ENCODE measurements at places on chromosomes 4 and X.

- DNase-seq, result no peak
These were observed 84.3 kb upstream of the TAPT1 start for GRCh38 chr4:16310606-16311005.

DNA sequence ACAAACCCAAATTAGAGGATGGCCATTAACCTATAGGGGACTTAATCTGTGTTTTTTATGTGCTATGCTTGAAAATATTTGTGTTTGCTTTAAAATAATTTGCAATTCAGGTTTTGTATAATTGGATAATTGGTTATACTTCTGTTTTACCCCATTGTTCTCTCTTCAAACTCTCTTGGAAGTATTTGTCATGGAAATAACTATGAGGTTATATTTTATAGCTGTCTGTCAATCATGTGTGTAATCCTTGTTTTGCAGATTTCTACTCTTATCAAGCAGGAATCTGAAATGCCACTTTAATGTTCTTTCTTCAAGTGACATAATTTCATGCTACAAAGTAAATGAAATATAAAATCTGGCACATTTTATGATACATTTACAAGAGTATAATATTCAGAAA, 15.4 kb upstream of the NDUFC1 start:
- no peak for DNase-seq

- DNase-seq, result peak; percentile 71
These were observed 880 bp downstream of the UNC5C start for GRCh38 chr4:95547715-95548471.

- DNase-seq, result no peak
These were observed 69.7 kb downstream of the KLHL8 start for GRCh38 chr4:87150498-87151261.

DNA sequence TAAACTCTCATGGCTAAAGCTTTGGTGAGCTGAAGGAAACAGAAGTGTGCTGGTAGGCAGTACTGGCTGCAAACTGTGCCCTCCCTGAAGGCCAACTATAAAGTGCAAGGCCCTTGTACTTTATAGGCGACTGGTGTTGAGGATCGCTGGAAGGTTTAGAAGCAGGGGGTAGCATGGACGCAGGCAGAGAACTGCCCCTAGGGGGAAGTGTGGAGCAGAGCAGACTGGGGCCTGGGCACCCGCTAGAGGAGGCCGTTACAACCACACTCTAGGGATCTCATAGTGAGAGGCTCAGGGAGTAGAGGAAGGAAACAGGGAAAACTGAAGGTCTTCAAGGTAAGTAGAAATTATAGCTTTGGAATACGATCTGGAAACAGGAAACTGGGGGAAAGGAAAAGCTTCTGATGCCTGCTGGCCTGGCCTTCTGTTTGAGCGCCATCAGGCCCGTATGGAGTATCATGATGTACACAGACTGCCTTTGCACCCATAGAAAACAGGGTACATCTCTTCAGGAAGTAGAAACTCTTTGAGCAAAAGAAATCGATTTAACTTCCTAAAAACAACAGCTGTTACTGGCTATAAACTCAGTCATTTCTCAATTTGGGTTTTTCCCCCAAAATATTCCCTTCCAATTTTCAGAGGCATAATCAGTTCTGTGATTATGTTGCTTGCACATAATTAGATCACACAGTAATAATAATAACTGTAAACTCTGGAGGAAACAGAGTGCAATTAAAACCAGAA, 23.9 kb upstream of the TMSB4X start:
- DNase-seq, result no peak

GRCh38 chr4:24335616-24336015, 248.7 kb downstream of the DHX15 start:
- no peak for DNase-seq

- DNase-seq, result no peak
These were observed 17.8 kb upstream of the ZNF827 start for GRCh38 chr4:145956288-145956890.

GRCh38 chr4:17763416-17763815, 18.0 kb downstream of the FAM184B start:
- no peak for DNase-seq

DNA sequence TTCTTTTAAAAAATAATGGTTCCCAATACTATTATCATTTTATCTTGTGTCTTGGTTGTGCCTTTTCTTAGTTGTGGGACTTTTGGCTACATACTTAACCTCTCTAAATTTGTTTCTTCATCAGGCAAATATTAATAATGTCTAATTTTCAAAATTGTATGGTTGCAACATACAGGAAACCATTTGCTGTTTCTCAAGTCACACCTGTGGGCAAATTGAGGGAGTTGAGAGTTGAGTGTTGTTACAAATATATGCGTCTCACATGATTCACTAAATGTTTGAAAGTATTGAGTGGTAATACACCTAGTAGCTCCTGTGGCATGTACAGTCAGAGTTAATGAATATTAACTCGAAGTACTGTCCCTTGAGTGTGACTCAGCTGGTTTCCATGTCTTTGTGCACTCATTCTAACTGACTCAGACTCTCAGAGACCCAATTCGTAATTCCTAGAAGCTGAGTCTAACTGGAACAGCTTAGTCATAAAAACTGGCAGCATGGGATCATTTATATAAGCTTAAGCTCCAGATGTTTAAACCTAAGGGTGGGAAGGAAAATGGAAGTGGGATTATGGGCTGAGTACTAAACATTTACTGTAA, 802.4 kb downstream of the TRIML1 start:
- no peak for DNase-seq

- no peak for DNase-seq
These were observed 9.2 kb upstream of the EOLA1 start for GRCh38 chrX:149531599-149531998.

DNA sequence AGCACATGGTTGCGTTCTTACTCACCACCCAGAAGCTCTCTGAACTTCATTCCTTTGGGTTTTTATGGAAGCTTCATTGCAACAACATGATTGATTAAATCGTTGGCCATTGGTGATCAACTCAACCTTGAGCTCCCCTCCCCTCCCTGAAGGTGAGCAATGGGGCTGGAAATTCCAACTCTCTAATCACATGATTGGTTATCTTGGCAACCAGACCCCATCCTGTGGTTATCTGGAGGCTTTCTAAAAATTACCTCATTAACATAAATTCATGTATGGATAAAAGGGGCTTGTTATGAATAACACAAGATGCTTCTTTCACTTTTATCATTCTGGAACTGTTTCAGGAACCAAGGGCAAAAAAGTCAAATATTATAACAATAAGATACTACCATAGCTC, 34.6 kb upstream of the NMU start:
- no peak for DNase-seq

- DNase-seq, result no peak
These were observed 102.3 kb downstream of the ADRA2C start for GRCh38 chr4:3868211-3869173.

GRCh38 chrX:103441878-103442535, 65.7 kb downstream of the BEX3 start:
- no peak for DNase-seq

GRCh38 chrX:15675490-15675921, 10.9 kb upstream of the CLTRN start:
- DNase-seq, result no peak

- DNase-seq, result no peak
These were observed 30.3 kb downstream of the LRPAP1 start for GRCh38 chr4:3501825-3502425.

DNA sequence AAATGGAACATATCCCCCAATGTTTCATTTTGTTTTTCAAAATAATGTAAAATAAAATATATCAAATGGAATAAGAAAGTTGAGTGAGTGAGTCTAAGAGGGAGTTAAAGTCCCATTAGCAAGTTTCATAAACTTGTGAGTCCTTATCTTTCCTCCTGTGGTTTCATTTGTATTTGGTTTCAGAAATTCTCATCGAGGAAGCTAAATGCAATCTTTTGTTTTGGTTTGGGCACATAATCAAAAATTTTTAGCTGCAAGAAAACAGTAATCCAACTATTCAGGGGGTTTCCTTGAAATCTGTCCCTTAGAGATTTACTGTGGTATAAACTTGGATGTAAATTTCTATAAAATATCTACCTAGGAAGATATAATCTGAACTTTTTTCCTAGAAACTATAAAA, 124.2 kb downstream of the CAMK2D start:
- no peak for DNase-seq

DNA sequence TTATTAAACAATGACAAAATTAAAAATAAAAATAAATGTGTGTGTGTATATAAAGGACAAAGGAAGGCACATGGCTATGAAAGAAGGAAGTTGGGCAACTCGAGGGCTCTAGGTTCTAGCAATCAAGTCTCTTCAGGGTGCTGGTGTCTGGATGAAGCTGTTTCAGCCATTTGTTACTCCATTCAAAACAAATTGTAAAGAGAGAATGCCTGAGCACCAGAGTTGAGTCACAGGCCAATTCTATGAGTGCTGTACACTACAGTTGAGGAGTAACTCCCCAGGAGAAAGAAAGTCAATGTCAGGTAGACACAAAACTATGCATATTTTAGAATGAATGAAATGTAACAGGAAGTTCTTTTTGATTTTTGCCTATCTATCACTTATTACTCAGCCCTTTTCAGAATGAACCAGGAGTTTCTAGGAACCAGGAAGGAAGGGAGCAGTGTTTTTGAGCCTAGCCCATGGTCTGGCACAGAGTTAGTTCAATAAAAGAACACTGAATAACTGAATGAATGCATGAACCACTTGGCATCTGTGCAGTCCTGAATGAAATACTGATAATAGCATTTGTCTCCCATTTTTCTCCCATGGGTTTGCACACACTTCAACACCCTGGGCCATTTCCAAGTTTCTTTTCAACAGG, 151.7 kb upstream of the CPEB2 start:
- DNase-seq, result no peak

- DNase-seq, result no peak
These were observed 15.0 kb downstream of the UVSSA start for GRCh38 chr4:1362046-1362445.

DNA sequence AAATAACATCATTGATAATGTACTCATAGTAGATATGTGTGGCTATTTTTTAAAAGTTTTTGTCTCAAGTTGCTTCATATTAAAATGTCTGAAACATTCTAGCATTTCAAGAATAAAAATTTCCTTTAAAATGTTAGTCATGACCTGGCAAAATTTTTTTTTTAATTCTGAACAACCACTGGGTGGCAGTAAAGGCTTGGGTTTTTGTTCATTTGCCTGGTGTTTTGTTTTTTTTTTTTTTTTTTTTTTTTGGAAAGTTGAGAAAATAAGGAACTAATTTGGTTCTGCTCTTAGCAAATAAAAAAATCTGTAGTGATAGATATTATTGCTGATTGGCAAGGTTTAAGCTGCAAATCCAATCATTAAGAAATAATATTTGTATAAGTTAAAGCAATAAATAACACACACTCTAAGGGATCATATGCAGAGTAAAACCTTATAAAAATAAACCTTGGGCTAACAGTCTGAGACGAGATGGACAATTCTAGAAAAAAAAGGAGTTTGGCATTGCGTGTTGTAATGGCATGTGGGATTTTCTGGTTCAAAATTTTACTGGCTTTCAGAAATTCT, 81.4 kb downstream of the CEP44 start:
- DNase-seq, result no peak

GRCh38 chr4:137994853-137995252, 247.3 kb downstream of the SLC7A11 start:
- DNase-seq, result no peak
